Dermis lymphatic vessel endothelial cell (primary cell): ENCODE measurements at places on chromosomes 2 and 18. TPM values are rescaled to one million over a fixed set of nuclear protein-coding genes. Genes with fewer than 3 reads are reported as not detected.

Gene ANKZF1
- total RNA-seq: 20.5 and 22.2 TPM in 2 replicates

Gene SCN9A
- 0.54 and 0.86 TPM in 2 replicates for total RNA-seq

Gene GLS
- total RNA-seq: 119 and 166 TPM in 2 replicates

Gene SERPINB11
- not detected in 2 replicates for total RNA-seq

Gene ANKRD30B
- under 0.01 TPM in 1 of 2 replicates, not detected in the other for total RNA-seq

Gene SERPINB13
- total RNA-seq: not detected in 2 replicates

Gene MC5R
- not detected in 2 replicates for total RNA-seq

Gene PAX8
- total RNA-seq: 0.11 and 0.17 TPM in 2 replicates

Gene GPR75
- total RNA-seq: 0.76 and 1.1 TPM in 2 replicates

Gene CNNM4
- total RNA-seq: 1.3 and 1.6 TPM in 2 replicates

Gene TDRD15
- total RNA-seq: not detected in 2 replicates

Gene PLEKHH2
- under 0.01 and 0.09 TPM in 2 replicates for total RNA-seq

Gene IL36RN
- total RNA-seq: not detected in 2 replicates

Gene RNF144A
- 12.2 and 16.2 TPM in 2 replicates for total RNA-seq

Gene TSHZ1
- total RNA-seq: 9.4 and 14.7 TPM in 2 replicates

Gene ZBTB7C
- not detected in 2 replicates for total RNA-seq

Gene UPP2
- total RNA-seq: not detected in 2 replicates

Gene CCDC74A
- total RNA-seq: 1.0 and 10.6 TPM in 2 replicates

Gene CDH7
- not detected in 2 replicates for total RNA-seq
